ENCODE measurements at places on chromosomes 7 and 10. TPM values are rescaled to one million over a fixed set of nuclear protein-coding genes. Genes with fewer than 3 reads are reported as not detected.
A peak's percentile ranks its signal among the peaks of the same experiment; 100 is the strongest.

The NPSR1 gene
- not detected for total RNA-seq

The DRGX gene
- total RNA-seq: not detected

DNA sequence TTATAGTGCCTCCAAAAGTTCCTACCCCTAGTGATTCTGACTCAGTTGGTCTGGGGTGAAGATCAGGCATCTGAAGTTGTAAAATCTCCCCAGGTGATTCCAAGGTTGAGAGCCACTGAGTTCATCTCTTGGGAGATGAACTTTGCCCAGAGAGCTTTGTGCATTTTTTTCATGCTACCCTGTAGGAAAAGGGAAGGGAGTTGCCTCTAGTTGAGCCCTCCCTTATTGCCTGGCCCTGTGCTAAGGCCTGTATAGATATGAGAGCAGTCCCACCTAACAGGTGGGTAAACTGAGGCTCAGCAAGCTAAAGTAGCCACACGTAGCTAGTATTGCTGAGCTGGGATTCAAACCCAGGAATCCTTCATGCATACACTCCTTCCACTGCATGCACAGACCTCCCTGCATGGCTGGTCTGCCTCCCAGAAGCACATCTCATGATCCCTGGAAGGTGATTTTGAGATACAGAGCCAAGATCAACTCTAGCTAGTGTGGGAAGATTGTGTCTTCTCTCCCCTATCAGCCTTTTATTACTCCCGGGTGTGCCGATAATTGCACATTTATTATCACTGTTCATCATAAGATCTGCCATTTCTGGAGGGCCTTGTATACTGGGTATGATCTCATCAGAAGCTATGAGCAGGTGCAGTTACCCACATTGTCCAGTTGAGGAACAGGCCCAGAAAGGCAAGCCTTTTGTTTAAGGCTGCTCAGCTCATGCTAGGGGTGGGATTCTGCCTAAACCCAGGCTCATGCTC is 47.0 kb downstream of the TBATA start:
- DNase-seq: no peak

GRCh38 chr10:110408203-110408871 is 89.4 kb upstream of the DUSP5 start:
- DNase-seq: no peak

The OR2A12 gene
- total RNA-seq: not detected

GRCh38 chr10:11444531-11445228 is 166.8 kb downstream of the USP6NL start:
- DNase-seq: no peak

GRCh38 chr10:28431139-28431538 is 101.8 kb upstream of the WAC start:
- no peak for DNase-seq

- DNase-seq: peak; percentile 53
Measured at GRCh38 chr7:149741629-149742028, 31.8 kb downstream of the ZNF467 start.

DNA sequence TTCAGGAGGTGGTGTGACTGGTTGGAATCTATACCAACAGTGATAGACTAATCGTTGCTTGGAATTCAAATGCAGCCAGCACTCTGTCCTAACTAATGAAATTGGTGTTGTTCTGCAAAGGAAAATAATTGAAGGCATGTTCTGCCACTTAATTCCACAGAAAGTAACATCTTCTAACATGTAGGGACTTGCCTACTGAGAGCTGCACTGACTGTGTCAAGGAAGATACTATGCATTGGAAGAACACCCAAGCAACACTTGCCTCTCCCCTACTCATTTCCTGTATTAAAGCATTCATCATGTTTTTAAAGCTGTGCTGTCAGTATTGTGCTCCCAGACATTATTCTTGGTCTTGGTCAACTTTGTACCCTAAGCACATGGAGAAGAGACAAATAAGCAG is 2.7 kb upstream of the CYP3A7 start:
- no peak for DNase-seq

The UPP1 gene
- 20.9 TPM for total RNA-seq

Measured in left ventricle myocardium superior (tissue), 1 donor.